ENCODE measurements at places on chromosomes 4 and X.

- no peak for DNase-seq
These were observed 119.7 kb upstream of the PCDH7 start for GRCh38 chr4:30600246-30601017.

GRCh38 chrX:13250826-13251580 is 68.8 kb downstream of the ATXN3L start:
- no peak for DNase-seq

GRCh38 chrX:15985937-15986336 is 131.3 kb upstream of the AP1S2 start:
- DNase-seq, result no peak

- DNase-seq, result no peak
These were observed 9.8 kb upstream of the TMEM185A start for GRCh38 chrX:149641432-149641831.

DNA sequence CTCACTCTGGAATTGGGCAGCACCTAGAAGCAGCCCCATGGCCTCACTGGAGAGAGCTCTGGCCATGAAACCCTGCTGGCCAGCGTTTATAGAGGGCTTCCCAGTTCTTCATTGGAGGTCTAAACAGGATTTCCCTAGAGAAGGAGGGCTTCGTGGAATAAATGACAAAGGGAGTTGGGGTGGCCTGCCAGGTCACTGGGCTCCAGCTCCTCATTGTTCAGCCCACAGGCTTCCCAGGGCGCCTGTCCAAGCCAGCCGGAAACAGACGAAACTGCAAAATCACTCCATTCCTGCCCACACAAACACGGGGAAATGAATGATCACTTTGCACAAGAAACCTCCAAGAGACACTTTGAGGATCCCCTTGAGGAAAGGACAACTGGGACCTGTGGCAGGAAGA is 189.7 kb downstream of the TSPAN5 start:
- DNase-seq, result no peak

DNA sequence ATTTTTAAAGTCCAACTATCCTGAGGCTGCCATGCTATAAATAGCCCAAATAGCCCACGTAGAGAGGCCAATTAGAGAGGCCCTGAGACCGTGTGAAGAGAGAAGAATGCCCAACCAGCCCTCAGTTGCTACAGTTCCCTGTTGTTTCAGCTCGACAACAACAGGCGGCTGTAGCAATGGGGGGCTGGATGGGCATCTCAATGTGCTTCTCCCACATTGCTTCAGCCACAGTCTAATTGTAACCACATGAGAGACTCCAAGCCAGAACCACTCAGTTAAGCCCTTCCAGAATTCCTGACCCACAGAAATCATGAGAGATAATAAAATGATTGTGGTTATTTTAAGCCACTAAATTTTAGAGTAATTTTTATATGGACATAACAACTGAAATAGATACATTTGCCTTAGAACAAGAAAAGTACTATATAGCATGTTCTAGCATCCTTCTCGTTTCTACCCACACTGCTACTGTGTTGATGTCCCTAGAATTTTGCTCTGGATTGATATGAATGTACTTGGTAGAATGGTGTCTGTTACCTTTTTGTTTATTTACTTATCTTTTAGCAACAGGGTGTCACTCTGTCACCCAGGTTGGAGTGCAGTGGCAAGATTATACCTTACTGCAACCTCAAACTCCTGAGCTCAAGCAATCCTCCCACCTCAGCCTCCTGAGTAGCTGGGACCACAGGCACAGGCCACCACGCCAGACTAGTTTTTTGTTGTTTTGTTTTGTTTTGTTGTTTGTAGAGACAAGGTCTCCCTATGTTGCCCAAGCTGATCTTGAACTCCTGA is 436.4 kb downstream of the BCOR start:
- no peak for DNase-seq

- no peak for DNase-seq
These were observed 37.5 kb downstream of the USP9X start for GRCh38 chrX:41122664-41123257.

GRCh38 chr4:164892018-164892417 is 15.0 kb downstream of the APELA start:
- no peak for DNase-seq

DNA sequence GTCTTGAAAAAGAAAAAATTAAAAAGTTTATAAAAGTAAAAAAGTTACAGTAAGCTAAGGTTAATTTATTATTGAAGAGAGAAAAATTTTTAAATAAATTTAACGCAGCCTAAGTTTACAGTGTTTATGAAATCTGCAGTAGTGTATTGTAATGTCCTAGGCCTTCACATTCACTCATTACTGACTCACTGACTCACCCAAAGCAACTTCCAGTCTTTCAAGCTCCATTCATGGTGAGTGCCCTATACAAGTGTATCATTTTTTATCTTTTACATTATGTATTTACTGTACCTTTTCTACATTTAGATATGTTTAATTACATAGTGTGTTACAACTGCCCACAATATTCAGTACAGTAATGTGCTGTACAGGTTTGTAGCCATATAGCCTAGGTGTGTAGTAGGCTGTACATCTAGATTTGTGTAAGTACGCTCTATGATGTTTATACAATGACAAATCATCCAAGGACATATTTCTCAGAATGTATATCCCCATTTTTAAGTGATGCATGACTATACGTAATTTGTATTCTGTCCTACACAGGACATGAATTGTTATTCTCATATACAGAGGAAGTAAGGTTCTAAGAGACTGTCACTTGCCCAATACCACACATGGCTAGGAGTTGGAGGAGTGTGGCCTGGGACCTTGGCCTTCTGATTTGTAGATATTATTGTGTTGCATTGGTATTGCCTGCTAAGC is 19.5 kb upstream of the PDCL2 start:
- DNase-seq, result no peak

DNA sequence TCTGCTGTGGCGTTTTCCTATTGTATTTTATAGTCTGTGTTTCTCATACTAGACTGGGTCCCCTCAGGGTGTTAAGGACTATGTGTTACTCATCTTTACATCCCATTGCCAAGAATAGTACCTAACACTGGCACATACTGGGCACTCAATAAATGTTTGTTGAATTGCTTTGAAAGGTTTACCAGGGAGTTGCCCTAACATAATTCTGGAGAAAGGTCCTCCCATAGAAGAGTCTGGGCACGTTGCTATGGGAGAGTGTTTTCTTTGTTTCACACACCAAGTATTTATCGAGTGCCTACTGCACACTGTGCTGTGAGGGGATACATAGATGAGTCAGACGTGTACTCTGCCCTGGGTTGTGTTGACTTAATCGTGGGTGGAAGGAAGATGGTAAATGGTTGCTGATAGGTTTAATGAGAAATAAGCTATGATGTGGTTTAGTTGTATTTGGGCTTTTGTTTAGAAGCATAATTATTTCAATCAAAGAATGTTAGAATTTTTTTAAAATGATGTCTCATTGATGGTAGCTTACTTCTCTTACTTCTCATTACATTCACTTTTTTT is 42.9 kb downstream of the AFF1 start:
- DNase-seq, result no peak

GRCh38 chr4:52157641-52158316 is 106.7 kb downstream of the SPATA18 start:
- DNase-seq, result no peak

- no peak for DNase-seq
These were observed 1470.6 kb upstream of the PABPC4L start for GRCh38 chr4:135672202-135672601.

DNA sequence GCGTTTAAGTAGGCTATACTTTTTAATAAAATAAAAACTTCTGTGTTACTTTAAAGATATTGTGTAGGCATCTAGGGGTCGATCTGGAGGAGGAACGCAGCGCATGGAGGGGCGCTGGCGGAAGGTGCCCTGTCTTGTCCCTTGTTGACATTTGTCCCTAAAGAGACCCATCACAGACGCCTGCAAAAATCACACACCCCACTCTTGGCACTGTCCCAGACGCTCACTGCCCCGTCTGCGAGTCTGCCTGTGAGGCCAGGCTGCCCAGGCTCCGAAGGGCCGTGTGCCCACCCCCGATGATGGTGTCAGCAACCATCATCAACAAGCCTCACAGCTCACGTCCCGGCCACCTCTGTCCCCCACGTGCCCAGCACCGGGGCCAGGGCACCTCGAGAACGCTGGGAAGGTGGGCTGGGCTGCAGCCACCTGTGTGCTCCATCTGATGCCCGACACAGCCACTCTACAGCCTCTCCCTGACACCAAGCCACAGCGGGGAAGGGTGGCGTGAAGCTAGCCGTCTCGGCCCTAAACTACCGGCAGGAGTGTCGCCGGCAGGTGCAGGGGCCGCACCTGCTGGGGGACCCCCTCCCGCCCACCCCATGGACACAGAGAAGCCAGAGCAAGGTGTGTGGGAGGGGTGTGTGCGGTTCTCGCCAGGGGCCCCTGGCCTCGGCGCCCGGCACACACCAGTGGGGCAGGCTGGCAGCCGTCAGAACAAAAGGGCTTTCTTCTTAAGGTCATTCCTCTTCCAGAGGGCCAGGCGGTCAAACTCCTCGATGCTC is 26.8 kb upstream of the AFAP1 start:
- DNase-seq, result no peak

- no peak for DNase-seq
These were observed 30.7 kb downstream of the MID1IP1 start for GRCh38 chrX:38831949-38832348.

- no peak for DNase-seq
These were observed 71.8 kb downstream of the NBDY start for GRCh38 chrX:56800801-56801200.

DNA sequence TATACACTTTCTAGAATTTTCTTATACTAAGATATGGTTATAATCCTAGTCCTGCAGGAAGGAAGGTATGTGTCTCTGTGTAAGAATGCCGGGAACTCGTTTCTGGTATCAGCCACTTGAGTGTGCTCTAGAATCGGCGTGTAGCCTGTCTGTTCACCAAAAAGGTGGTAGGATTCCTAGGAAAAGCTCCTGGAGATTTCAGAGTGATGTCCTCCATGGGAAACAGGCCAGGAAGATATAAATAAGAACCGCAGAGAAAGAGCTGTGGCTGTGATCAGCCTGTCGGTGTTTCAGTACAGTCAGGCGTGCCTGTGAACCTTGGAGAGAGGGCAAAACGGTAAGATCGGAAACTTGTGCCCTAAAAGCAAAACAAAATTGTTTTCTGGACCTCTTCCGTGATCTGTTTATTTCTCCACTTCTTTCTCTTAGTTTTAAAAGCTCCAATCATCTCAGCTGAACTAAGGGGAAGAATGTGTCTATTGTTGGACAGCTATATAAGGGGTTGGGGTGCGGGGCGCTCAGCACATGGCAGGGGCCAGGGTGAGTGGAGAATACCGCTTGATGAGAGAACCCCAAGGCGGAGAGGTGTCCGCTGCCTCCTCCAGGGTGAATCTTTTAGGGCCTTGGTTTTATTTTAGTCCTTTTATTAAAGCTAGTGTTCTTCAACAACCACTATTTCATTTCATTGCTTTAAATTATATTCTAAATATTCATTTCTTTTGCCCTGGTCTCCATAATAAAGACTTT is 303.8 kb upstream of the TENM3 start:
- no peak for DNase-seq

All from left renal cortex interstitium (tissue), 4 donors.